ENCODE measurements at places on chromosomes 3 and 15.

DNA sequence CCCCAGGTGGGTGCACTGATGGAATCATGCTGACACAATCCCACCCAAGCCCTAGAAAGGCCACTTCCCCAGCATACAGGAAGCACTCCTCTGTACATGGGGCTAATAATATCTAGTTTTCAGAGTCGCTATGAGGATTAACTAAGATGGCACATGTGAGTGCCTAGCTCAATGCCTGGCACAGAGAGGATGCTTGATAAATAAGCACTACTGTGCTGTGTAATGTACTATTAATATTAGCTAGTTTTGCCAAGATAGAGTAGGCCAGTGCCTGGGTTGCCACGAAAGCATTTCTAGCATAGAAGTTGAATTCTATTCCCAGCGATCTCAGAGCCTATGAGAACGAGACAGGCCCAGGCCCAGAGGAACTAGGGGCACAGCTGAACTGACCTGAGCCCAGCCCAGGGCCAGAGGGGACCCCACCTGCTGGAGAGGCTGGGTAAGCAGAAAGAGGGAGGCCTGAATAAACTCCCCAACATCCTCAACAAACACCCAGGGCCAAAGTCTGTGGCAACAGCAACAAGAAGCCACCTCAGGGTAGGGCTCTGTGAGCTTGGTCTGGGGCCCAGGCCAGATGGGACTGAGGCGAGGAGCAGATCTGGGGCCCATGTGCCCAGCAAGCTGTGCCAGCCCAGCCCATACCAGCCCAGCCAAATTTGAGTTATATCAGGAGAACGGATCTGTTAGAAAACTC is 7.6 kb upstream of the SEMA7A start:
- DNase-seq: no peak

DNA sequence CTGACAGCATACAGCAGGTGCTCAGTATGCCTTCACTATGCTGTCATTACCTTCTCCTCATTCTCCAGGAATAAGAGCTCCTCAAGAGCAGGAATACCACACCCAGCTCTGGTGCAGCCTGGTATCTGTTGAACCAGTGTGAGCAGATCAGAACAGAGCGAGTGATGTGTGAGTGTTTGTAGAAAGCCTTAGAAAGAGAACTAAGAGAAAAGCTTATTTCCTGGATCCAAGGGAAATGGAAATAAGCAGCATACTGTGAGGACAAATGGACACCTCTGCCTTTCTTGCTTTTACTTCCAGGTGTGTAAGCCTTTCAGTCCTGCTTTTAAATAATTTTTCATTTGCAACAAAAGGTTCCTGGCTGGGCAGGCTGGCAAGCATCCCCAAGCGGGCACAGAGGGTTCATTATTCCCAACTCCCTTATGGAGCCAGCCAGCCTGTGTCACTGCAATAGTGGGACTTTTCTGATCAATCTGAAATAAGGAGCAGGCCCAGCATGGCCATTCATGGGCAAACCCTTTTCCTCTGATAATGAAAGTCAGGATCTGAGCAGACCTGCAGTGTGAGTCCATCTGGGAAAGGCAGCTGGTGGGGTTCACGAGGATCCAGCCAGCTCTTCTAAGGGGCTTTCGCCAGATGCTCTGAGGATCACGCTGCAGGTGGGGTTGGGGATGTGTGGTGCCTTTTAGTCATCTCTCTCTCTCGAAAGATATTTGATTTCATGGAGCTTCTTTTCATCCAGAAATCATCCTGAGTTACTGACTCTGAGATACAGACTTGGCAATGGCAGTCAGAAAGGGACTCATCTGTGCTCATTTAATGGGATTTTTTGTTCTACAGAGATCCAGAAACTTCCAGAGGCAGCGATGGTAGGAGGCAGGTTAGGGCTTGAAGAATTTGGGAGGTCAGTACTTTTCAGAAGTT is 594.9 kb upstream of the CFAP20DC start:
- no peak for DNase-seq

DNA sequence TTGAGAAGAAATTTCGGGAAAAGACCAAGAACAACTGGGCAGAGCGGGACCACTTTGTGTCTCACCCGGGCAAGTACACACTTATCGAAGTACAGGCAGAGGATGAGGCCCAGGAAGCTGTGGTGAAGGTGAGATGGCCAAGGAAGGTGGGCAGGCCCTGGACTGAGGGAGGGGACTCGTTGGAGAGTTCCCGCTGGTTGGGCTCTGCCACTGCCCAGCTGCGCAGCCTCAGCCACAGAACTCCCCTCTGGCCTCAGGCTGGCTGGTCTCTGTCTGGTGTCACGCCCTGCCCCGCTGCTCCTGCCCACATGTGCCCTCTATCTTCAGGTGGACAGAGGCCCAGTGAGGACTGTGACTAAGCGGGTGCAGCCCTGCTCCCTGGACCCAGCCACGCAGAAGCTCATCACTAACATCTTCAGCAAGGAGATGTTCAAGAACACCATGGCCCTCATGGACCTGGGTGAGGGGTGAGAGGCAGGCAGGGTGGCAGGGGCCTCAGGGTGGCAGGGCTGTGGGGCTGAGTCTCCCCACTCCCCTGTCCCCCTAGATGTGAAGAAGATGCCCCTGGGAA is 2.4 kb downstream of the PARP3 start:
- DNase-seq: no peak

- no peak for DNase-seq
Observed at GRCh38 chr15:89356634-89357298, 22.1 kb upstream of the POLG start.

DNA sequence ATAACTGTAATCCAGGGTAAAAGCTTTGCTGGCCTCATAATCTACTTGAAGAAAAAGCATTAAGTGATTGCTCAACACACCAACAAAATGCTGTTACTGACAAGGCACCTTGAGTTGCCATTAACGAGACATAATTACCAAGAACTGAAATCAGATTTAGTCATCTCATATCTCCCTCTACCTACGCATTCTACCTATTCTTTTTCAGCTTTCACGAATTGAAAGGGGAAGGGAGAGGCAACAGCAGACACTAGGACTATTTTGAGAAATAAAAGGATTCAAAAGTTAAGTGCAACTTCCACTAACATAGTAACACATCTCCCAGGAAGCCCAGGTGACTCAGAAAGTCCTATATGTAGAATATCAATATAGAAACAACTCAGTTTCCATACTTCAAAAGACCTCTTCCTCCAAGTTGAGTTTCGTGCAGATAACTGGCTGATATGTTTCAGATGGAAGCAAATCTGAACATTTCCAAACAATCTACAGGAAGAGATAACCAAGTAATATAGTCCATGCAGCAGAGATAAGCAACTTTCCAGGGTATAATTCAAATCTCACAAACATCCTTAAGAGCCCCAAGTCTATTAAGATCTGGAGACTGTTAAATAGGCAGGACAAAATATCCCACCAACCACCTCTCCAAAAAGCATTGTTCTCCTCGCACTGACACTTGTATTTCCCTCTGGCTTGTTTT is 1.9 kb downstream of the OSBPL10 start:
- no peak for DNase-seq

GRCh38 chr3:150132101-150132749 is 161.5 kb upstream of the PFN2 start:
- no peak for DNase-seq

GRCh38 chr3:12638105-12638504 is 25.8 kb downstream of the RAF1 start:
- no peak for DNase-seq

GRCh38 chr3:194107107-194107506 is 28.8 kb upstream of the HES1 start:
- no peak for DNase-seq

DNA sequence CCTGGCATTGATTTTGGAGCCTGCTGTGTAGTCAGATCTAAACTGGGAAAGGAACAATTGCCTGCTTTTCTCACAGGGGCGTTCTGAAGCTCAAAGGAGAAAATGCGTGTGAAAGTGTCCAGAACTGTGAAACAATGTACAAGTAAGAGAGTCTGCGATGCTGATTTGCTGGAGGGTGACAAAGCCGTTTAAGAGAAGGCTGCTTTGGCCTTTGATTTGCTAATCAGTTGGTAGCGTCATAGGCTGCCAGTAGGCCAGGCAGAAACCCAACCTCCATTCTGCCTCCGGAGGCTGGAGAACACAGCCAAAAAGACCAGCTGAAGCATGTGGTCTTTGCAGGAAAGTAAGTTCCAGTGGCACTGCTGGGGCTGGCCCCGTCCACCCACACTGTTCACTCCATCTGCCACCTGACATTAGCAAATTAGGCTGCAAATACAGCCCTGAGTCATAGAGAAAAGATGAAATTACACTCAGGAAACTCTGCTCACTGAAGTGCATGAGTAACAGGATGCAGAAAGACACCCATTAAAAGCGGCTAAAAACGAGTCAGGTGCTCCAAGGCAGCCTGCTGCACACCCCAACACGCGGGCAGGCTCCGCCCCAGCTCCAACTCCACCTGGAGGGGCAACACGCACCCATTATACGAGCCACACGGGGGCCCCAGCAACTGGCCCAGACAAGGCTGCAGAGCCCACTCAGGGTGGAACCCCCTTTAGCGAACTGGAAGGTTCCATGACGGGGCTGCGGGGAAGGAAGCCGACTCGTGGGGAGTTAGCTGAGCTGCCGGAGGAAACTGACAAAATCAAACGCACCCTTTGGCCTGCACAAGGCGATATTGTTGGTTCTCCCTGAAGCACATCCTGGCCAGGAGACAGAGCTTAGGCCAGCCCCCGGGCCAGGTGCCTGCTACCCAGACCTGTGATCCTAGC is 31.6 kb downstream of the ZDHHC19 start:
- peak; percentile 86 for DNase-seq

- DNase-seq: no peak
Observed at GRCh38 chr3:197881970-197882338, 68.0 kb upstream of the RPL35A start.

GRCh38 chr15:29589416-29589815 is 232.9 kb downstream of the TJP1 start:
- no peak for DNase-seq

- no peak for DNase-seq
Observed at GRCh38 chr3:138137861-138138260, 5.7 kb upstream of the A4GNT start.

DNA sequence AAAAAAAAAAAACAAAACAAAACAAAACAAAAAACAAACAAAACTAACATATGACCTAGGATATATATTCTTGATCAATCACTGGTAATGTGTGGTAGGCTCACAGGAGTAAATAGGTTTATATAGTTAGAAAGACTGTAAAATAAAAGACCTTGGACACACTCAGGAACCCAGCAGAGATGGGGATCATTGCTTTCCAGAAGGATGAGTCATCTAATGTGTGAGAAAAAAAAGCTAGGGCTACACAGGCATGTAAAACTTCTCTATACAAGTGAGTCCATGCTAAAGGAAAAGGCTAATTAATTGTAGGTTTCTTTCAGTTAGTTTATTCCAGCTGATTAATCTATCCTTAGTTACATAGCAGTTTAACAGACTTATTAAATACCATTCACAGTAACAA is 710.3 kb upstream of the ARPP21 start:
- DNase-seq: no peak

GRCh38 chr15:65032801-65033537 is 3.5 kb upstream of the MTFMT start:
- peak; percentile 7 for DNase-seq

- no peak for DNase-seq
Observed at GRCh38 chr3:198106265-198106664, 146.2 kb downstream of the LMLN start.

DNA sequence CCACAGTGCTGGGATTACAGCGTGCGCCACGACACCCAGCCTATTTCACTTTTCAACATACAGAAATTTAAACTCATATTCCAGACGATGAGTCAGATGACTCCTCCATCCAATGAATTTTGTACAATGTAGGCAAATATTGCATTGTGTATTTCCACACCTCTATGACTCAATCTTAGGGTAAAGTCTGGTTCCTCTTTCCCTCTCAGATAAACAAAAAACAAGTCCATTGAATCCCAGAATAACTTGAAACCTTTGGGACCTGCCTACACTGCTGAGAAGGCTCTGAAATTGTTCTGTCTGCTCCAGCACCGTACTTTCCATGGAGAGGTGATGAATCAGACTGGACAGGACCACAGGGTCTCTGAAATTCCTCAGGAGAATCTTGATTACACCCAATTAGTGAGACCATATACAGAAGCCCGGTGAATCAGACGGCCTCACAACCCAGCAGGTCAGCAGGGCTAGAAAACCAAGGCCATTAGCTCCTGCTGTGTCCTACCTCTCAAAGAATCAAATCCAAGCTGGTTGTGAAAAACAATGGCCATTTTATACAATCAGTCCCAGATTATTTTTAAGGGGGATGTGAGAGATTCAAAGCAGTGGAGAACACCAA is 112.6 kb downstream of the ERC2 start:
- DNase-seq: no peak

DNA sequence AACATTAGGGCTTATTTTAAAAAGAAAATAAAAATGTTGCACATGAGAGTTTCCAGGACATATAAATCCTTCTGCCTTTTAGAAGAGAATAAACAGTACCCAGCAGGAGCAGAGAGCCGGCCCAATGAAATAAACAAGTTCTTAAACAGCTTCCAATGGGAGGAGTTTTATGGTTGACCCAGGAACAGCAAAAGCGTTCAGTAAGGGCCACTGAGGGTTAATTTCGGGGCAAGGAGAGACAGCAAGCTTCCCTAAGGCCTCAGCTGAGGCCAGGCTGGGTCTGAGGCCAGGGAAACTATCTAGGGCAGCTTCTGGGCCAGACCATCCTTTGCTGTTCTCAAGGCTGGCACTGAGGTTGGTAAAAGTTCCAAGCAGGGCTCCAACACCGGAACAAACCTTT is 3.4 kb downstream of the PDZRN3 start:
- DNase-seq: no peak

DNA sequence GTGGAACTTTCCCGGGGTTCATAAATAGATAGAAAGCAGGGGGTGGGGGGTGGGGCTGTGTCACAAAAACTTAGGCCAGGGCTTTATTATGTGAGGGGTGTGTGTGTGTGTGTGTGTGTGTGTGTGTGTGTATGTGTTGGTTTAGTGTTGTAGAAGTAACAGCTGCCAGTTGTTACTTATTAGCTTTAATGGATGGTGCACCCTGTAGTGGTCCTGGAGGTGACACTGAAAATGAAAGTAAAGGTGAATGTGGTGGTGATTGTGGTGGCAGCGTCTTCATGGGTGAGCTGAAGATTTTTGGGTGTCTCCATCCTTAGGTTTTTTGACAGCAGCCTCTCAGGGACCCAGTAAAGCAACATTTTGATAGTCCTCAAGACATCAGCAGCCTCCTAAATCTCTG is 449.9 kb downstream of the PDCD6IP start:
- no peak for DNase-seq

DNA sequence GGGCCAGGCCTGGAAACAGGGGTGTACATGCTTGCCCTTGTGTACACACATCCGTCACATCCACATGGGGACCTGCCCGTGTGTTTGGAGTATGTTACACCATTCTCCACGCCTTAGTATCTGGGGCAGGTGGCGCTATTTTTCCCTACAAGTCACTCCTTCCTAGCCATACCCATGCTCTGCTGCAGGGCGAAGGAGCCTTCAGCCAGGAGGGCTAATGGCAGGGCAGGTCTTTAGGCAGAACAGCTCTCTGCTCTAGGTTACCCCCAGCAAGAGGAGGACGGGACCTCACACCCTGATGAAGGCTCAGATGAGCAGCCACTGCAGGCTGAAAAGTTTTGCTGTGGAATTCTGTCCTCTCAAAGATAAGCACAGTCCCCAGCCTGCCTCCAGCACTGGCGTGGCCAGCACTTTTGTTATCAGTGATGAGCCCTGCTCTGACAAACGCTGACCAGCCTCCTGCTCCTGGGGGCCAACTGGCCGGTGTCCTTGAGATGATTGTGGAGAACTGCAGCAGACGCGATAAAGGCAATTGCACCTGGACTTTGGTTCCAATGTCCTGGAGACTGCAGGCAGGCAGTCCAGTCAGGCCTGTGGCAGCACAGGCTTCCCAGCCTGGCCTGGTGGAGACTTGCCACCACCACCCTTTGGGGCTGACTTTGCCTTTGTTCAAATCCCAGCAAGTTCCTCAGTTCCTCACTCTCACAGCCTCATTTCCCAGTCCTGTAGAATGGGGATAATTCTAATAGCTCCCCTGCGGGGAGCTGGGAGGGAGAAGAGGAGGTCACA is 19.8 kb upstream of the PIGZ start:
- no peak for DNase-seq
